ENCODE measurements at places on chromosomes 4 and X.
A peak's percentile ranks its signal among the peaks of the same experiment; 100 is the strongest.

GRCh38 chrX:133033010-133033409 is 63.9 kb downstream of the USP26 start:
- DNase-seq = no peak

DNA sequence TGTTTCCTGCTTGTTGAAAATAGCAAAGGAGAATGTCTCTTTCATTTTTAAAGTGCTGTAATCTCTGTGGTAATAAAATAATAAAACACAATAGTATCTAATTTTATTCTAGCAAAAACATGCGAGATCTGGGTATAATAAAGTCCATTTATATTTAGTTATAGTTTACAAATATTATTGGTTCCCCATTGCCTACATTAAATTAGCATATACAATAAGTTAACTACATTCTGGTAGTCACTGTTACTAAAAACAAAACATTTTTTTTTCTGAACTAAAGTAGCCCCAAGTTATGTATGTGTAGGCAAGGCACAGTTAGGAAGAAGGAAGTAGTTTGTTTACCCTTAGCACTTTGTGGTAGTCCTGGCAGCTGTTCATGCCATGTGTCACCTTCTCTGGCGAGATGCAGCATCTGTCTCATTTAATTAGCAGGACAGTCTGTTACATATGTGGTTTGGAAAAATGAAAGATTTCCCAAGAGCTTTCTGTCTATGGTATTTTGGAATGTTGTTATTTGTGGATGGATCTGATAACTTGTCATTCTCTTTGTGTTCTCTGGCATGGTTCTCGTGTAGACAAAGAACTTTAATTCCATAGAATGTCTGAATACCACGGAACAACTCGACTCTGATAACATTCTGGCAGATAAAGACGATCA is 231.3 kb upstream of the PITX2 start:
- no peak for DNase-seq

DNA sequence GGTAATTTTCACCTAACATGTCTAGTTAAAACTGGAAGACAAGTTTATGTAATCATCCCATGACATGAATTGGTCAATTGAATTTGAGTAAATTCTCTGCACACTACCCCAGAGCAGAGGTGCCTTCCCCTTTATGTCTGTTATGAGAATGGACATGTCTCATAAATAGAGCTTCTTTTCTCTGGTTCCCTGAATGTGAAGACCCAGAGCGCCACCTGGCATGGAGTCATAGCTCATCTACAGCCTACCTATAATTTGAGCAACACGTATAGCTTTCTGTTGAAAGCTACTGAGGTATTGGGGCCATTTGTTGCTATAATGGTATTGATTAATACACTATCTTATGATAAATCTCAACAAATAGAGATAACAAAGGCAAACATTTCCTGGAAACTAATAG is 626.5 kb upstream of the GALNTL6 start:
- no peak for DNase-seq

DNA sequence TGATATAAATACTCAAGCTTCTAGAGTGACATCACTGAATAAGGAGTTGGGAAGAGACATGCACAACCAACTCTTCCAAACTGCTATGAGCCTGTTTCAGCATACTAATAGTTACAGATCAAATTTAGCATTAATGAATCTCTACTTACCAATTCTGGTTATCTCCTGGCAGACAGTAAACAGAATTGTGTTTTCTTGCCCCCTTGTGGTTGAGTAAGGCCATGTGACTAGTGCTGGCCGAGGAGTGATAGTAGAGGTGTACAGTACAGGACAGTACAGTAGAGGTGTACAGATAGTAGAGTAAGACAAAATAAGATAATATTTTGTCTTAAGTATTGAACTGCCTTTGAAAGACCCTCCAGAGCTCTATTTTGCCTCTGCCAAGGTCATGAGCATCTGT is 681.4 kb downstream of the GABRG1 start:
- no peak for DNase-seq

DNA sequence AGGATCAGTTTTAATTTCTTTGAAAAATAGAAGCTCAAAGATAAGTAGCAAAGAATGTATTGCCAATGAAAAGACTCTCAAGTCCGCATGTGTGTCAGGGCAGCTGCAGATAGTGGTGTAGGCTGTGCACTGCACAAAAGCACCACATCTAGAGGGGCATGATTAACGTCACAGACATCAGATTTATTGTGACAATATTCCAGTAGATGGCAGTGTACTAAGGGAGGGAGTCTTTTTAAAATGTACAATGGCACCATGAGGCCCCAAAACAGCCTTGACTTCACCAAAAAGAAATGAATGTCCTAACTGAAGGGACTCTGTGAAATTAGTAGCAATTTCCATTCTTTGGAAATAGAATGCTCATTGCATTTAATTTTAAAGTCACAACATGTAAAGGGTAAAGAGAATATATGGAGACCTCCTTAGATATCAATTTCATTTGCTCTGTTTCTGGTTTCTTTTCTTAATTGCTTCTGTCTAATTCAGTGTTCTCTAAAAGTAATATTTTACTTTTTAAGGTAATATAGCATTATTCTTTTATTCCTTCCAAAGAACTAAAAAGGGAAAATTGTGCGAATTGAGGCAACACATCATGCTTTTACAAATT is 98.4 kb downstream of the ZNF827 start:
- peak; percentile 9 for DNase-seq

DNA sequence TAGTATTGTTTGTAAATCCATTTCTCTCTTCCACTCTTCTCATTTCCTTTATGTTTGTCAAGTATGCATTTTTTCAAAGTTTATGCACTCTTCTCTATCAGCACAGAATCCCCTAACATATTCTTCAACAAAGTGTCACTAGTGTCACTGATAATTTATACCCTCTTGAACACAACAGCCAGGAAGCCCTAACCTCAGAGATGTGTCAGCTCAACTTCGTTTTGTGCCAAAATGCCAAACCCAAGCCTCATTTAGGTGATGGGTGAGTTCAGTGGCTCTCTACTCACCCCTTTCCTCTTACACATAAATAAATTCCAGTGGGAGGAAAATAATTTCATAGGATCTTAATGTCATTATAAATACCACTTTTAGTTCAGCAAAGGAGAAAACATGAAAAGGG is 22.4 kb upstream of the P2RY10 start:
- DNase-seq = no peak

DNA sequence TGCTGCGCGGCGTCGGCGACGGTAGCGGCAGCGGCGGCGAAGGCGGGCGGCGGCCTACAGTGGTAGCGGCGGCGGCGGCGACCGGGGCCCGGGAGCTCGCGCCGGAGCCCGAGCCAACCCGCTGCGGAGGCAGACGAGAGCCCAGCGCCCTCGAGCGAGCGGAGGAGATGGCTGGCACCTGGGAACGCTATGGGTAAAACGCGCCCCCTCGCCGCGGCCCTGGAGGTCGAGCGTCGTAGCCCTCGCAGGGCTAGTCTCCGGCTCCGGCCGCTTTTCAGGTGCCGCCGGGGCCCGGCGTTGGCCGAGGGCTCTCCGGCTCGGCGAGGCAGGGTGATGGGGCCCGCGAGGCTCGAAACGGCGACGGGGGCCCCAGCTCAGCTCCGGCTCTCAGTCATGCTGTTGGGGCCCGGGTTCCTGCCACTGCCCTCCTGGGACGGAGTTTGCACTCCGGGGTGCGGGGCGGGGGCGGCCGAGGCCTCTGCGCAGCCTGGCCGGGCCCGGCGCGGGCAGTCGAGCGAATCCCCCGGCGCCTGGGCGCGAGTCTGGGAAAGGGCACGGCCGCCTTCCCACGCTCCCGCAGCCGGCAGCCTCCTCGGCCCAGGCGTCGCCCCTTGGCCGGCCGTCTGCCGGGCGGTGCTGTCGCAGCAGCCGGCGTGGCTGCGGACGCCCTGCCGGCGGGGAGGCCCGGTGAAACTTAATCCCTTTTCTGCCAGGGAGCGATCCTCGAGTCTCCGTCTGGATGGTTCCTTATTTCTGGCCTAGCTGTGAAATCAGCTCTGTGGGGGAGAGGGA is 768 bp downstream of the MID2 start:
- peak; percentile 33 for DNase-seq

GRCh38 chr4:148955564-148956297 is 513.5 kb upstream of the NR3C2 start:
- no peak for DNase-seq

DNA sequence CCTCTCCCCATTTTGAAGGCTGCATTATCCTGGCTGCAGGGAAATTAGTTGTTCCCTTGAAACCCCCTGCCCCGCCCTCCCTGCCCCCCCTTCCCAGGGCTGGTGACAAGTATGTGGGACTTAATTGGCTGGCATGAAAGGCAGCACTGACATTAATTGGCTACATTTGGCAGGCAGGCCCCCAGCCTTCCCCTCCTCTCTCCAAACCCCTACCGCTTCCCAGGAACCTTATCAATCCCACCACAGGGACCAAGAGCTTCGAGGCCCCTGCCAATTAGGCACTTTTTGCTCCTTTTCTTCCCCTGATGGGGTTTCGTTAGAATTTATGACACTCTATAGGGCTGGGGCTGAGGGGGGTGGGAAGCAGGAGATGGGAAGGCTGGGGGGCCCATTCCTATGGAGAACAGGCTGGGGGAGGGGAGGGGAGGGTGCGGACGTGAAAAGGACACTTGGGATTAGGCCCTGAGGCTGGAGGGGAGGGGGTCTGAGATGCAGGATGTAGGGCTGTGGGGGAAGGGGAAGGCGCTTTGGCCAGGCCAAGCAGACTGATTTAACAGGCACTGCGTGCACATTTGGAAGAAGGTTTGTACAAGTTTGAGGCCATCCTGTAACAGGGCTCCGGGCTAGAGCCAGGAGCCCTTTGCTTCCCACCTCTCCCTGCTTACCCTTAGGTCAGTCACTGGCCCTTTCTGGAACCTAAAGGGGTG is 52.2 kb downstream of the EFNB1 start:
- no peak for DNase-seq

DNA sequence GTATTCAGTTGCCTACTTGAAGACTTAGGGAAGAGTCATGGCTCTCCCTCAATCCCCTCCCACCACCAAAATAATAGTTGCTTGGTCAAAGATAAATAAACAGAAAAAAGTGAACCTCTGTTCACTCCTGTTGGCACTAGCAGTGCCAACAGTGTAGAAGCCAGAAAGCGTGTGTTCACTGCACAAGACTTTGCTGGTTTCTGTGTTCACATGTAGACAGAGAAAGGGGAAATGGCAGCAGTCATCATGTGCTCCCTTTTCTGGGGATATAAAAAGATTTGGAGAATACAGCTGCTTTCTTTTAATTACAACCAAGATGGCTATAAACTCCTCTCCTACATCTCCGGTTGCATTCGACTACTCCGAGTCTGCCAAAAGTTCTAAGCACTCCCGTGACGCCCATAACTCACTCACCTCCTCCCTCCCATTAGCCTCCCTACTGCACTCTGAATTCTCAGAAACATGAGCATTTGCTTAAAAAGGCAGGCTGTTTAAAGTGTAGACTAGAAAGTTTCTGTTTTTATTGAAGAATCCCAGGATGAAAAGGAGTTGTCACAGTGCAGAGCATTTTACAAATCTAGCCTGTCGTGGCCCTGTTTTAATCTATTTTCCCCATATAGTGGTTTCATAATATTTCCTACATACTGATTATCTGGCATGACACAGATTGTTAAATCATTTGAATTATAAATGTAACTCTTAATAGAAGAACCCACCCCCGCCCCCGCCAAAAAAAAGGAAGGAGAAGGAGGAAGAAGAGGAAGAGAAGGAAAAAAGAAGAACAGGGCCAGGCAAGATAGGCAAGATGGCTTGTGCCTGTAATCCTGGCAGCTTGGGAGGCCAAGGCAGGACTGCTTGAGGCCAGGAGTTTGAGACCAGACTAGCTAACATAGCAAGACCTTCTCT is 16.7 kb downstream of the LGI2 start:
- DNase-seq = no peak

DNA sequence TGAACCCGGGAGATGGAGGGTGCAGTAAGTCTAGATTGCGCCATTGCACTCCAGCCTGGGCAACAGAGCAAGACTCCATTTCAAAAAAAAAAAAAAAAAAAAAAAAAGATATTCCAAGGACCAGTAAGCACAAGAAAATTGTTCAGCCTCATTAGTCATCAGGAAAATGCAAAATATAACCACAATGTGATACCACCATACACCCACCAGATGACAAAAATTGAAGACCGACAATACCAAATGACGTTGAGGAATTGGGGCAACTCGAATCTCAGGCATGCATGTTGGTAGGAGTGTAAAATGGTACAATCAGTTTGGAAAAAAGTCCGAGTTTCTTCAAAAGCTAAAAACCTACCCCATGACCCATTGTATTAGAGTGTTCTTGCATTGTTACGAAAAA is 130.2 kb upstream of the FAM9B start:
- no peak for DNase-seq

GRCh38 chr4:119626420-119626819 is 2.2 kb downstream of the PDE5A start:
- DNase-seq = no peak

GRCh38 chrX:41087201-41087600 is 2.0 kb downstream of the USP9X start:
- no peak for DNase-seq

DNA sequence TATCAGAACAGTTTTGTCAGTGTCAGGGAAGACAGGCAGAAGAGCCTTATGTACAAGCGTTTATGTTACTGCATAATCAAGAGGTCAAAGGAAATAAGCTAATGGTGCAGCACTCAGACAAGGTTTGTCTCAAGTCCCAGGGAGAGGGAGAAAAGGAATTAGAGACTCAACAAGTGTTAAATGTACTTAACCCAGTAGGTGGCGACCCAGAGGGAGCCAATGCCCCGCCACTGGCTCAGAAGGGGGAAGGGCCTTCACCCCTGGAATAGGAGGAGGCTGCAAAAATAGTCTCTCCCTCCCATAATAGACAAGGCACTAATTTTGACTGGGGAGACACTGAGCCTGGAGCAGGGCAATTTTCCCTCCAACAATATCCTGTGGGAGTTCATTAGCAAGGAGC is 14.1 kb upstream of the PAPSS1 start:
- DNase-seq = no peak

DNA sequence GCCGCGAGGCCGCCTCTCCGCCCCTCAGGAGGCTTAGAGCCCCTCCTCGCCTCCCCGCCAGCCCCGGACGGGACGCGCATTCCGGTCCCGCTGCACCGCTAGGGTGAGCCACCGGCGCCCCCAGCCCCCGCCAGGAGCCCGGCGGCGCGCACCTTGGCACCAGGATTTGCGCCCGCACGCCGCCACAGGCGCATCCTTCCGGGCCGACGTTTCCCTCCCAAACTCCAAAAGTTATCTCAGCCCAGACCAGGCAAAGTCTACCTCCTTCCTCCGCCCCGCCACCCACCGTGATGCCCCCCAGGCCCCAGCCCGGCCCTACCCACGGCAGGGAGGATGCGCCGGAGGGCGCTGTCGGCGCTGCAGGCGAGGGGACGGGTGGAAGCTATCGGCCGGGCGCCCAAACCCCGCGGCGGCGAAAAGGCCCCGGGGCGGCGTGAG is 538 bp downstream of the SCML2 start:
- no peak for DNase-seq

DNA sequence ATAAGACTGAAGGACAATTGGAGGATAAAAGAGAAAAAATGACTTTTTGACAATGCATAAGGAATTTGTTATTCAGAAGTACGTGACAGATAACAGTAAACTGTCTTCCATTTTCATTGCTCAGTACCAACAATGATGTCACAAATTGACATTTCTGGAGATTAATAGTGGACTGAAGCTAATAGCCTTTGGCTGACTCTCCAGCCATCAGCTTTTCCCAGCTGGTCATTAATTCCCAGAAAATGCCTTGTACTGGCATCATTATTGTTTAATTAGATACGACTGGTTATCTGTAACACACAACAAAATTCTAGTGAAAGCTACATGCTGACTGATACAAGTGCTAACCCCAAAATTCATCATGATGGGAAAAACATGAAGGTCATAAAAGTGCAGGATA is 147.9 kb upstream of the FGF13 start:
- no peak for DNase-seq

Data from NCI-H1092 (cell line).